ENCODE measurements at places on chromosomes 2 and 18.

- DNase-seq, result no peak
These were observed 202.3 kb downstream of the SPP2 start for GRCh38 chr2:234252772-234253171.

DNA sequence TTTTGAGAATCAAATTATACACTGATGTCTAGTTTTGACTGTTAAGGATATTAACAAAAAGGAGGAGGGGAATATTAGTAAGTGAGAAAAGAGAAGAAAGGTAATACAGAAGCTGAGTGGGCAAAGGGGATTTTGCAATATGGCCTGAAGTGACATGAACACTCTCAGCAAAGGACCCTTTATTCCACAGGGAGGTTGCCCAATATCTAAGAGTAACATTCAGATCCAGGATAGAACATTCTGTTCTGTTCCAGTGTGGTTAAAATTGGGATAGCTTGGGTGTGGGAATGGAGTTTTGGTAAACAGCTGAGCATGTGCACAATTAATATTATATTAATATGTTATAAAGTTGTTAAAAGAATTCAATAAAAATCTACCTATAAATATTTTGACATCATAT is 120.1 kb downstream of the ZNF385B start:
- no peak for DNase-seq

DNA sequence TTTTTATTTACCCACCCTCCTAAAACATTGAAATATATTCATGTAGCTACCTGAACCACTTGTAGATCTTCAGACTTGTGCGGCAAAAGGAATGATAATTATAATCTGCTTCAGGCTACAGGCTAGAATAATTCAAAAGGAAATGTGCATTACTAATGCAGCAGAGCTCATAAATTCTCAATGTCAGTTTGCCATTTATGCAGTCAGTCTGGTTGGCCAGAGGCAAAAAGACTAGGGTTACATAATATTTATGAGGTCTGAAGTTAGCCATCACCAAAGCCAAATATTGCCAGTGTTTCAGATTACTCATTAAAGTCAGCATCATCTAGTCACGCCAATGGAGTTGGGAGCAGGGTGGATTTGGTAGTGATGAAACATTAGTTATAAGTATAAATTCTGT is 38.9 kb downstream of the METAP1D start:
- no peak for DNase-seq

DNA sequence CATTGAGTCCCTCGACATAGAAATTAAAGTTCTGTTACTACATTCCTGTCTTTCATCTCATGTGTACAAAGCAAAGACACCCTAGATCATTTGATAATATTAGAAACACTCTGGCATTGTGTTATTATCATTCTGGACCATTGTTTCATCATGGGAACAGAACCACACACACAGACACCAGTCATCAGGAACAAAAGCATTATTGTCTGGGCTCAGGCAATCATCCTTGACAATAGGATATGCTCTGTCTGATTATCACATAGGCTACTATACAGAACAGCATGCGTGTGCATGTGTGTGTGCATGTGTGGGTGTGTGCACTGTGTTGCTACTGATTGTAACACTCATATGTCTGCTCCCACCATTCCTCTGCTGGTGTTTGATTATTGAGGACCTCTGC is 242.5 kb downstream of the SH3BP4 start:
- no peak for DNase-seq

DNA sequence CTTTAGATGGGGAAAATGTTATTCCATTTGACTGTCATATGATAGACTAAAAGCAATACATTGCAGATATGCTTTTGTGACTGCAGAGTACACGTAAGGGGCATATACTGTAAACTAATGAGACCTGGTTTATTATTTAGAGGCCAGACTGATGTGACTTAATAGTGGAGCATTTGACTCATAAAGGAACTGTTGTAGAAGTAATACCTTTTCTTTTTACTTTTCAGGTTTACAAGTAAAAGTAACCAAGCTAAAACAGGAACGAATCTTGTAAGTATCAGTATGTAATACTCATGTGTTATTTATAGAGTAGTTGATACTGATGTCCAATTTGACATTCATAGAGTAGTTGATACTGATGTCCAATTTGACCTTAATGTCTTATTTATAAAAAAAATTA is 13.1 kb downstream of the RBBP8 start:
- no peak for DNase-seq
